ENCODE measurements at places on chromosomes 12 and 14.

DNA sequence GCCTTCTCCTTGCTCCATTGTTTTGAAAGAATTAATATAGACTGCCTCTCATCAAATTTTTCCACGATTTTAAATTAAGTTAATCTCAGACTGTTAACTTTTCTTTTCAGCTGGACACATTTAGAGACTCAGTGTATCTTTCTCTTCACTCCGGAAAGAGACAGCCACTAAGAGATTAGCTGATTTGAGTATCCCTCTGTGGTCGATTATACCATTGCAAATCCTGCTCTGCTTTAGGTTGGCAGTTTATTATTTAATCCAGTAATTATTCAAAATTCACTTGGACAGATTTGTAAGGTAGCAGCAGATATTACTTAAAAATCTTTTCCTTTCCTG lies 588 bp upstream of the TWF1 start:
- no peak for DNase-seq

GRCh38 chr12:50003595-50003994 lies 21.7 kb downstream of the RACGAP1 start:
- DNase-seq = no peak

DNA sequence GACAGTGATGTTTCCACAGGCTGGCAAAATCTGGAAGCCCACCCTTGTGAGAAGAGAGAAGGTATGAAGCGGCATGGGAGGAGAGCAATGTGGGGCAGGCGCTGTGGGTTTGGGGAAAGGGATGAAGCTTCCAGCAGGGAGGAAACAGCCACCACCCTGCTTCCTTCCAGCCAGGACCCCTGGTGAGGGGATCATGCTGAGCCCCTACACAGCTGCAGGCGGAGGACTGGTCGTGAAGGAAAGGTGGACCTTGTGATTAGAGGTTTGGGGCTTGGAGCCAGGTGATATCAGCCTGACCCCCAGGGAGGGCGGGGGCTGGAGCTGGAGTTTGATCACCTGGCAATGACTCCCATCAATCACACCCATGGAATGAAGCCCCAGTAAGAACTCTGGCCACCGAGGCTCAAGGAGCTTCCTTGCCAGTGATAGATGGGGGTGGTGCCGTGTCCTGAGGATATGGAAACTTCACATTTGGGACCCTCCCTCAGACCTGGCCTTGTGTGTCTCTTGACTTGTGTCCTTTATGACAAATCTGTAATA lies 48.6 kb downstream of the RIMBP2 start:
- no peak for DNase-seq

DNA sequence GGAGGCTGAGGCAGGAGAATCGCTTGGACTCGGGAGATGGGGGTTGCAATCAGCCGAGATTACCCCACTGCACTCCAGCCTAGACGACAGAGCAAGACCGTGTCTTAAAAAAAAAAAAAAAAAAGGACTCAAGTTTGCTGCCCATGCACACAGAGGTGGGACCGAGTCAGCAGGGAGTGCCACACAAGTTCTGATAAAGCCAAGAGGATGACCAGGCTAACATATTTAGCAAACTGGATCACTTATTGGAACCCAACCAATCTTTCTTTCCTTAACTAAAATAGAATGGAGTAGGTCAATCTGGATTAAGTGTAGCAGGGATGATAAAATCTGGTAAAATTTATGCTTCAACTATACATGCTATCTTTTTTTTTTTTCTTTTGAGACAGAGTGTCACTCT lies 190.4 kb upstream of the FOXN3 start:
- no peak for DNase-seq

DNA sequence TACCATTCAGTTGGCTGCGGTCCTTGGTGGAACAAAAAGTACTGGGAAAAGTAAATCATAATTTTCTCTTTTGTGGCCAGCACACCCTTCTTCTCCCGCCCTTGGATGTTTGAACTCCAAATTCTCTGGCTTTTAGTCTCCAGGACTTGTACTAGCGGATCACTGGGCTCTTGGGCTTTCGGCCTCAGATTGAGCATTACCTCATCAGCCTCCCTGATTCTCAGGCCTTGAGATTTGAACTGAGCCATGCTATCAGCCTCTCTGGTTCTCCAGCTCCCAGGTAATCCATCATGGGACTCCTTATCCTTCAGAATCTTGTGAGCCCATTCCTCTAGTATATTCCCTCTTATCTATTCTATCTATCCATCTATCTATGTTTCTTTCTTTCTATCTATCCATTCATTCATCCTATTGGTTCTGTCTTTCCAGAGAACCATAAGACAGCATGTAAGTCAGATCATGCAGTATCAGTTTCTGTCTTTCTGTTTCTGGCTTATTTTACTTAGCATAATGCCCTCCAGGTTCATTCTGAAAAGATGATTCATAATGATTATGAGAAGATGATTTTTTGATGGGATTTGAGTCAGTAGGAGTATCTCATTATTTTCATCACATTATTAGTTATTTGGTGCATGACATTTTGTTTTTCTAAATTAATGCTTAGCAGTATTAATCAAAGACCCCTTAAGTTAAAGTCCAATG lies 814.9 kb downstream of the LRFN5 start:
- no peak for DNase-seq

- DNase-seq = peak; percentile 94
Measured at GRCh38 chr12:77324763-77325468, 259.5 kb upstream of the E2F7 start.

- no peak for DNase-seq
Measured at GRCh38 chr12:83040339-83040738, 353.6 kb downstream of the TMTC2 start.

GRCh38 chr14:104343294-104343625 lies 204.9 kb downstream of the KIF26A start:
- no peak for DNase-seq

- DNase-seq = no peak
Measured at GRCh38 chr14:89813617-89814031, 140.9 kb downstream of the EFCAB11 start.

DNA sequence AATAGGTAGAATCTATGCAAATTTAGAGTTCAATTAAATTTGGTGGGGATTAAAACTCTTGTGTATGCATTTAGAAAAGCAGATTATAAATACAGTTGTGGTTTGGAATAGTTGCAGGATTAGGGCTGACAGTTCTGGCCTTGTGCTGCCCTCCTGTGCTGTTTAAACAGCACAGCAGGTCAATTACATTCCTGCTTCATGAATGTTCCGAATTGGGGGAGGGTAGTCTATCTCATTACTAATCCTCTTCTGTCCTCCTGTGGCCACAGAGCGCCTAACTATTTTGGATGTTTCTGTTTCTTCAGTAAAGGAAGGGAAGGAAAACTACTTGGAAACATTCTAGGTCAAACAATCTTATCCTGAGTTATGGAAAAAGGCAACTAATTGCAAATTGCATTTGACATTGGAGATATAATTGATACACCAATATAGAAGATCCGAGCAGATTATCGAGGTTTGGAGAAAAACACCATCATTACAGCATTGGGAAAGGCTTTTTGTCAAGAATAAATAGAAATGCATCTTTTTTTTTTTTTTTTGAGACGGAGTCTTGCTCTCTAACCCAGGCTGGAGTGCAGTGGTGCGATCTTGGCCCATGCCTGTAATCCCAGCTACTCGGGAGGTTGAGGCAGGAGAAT lies 8.7 kb upstream of the GPR19 start:
- peak; percentile 83 for DNase-seq

- no peak for DNase-seq
Measured at GRCh38 chr12:77685901-77686300, 144.8 kb upstream of the NAV3 start.

GRCh38 chr12:113744802-113745395 lies 221.2 kb downstream of the RBM19 start:
- DNase-seq = no peak

DNA sequence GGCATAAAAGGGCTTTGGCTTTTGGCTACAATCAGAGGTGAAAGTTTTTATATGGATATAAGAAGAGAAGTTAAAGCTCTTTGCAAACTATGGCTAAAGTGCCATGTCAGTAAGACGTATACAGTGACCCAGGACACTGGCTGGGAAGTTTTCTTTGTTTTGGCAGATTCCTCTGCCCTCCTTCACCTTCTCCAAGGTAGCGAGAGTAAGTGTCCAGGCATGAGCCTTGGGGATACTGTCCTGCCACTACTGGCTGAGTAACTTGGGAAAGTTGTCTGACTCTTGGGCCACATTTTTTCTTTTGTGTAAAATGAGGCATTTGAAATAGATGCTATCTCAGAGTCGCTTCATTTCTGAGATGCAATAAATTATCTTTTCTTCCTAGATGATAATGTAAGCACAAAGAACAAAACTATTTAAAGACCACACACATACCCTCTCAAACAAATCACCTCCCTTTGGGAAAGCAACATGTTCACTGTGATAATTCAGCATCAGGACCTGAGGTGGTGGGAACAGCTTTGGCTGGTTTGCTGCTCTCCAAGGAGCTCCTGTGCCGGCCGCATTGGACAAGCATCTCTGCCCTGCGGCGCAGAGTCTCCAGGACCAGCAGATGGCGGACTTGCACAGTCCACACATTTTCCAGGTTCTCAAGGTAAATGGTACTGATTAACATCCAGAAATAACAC lies 106.3 kb downstream of the PTCSC3 start:
- DNase-seq = peak; percentile 81

DNA sequence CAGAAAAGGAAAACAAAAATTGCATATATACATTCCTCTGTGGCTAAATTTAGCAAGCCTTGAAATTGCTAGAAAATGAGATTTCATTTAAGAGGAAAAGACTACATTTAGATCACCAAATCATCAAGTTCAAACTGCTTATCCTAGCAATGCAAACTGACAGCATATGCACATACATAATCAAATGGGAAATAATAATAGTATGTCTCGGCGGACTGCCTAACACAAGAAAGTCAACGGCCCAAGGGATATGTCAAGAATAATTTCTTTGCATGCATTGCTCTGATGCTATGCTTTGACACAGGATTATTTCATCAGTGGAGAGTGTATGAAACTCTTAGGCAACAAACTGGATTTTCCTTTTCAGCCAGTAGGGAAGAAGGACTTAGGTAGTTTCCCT lies 107.9 kb downstream of the KCNC2 start:
- DNase-seq = no peak

DNA sequence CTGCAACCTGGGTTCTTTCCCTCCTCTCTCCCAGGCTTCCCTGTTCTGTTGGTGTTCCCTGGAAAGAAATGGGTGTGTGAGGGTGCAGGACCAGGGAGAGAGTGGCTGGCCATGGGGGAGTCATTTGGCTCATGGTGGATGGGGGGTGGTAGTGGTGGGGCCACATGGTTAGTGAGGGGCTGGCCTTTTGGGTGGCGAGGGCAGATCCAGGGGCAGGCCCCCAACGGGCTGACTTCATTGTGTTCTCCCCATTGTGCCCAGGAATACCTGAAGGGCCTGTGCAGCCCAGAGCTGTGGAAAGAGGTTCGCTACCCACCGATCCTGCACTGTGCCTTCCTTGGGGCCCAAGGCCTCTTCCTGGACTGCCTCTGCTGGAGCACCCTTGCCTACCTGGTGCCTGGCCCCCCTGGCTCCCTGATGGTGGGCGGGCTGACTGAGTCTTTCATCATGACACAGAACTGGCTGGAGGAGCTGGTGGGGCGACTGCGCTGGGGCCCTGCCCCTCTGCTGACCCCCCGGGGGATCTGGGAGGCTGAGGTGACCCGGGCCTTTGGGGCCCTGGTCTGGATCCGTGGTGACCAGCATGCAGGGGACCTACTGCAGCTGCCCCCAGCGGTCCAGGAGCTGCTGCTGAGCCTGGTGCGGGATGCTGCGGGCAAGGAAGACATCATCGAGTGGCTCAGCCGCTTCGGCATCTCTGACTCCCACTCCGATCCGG lies 9.0 kb downstream of the NYNRIN start:
- DNase-seq = no peak

DNA sequence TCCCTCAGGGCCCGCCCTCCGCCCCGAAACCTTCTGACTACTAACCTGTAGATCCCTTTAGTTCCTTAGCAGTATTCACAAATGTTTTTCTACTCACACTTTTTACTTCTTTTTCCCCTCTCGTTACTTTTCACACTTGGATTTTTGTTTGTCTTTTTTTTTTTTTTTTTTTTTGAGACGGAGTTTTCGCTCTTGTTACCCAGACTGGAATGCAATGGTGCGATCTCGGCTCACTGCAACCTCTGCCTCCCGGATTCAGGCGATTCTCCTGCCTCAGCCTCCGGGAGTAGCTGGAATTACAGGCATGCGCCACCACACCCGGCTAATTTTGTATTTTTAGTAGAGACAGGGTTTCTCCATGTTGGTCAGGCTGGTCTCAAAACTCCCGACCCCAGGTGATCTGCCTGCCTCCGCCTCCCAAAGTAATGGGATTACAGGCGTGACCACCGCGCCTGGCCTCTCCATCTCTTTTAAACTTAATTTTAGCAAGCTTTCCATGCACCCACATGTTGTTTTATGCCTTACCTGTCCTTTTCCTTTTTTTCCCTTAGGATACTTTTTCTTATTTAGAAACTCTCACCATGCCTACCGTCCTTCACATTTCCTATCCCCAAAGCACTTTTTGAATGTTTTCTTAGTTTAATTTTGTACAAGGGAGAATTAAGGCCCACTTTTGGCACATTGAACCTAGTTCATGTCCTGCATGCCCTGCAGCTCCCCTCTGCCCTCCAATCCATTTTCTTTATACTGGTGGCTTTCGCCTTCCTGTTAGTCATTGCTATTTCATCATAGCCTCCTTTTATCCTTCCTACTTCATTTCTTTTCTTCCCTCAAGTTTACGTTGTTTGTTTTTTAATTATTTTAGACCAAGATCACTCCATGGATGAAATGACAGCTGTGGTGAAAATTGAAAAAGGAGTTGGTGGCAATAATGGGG lies 1.1 kb downstream of the SP1 start:
- DNase-seq = no peak
